Activated T-helper 17 cell treated with anti-CD3 and anti-CD28 coated beads, Interleukin-2, amount 50 U/mL, for 72 hours (primary cell): ENCODE measurements at places on chromosomes 16 and 17. TPM values are rescaled to one million over a fixed set of nuclear protein-coding genes. Genes with fewer than 3 reads are reported as not detected.
A peak's percentile ranks its signal among the peaks of the same experiment; 100 is the strongest.

DNA sequence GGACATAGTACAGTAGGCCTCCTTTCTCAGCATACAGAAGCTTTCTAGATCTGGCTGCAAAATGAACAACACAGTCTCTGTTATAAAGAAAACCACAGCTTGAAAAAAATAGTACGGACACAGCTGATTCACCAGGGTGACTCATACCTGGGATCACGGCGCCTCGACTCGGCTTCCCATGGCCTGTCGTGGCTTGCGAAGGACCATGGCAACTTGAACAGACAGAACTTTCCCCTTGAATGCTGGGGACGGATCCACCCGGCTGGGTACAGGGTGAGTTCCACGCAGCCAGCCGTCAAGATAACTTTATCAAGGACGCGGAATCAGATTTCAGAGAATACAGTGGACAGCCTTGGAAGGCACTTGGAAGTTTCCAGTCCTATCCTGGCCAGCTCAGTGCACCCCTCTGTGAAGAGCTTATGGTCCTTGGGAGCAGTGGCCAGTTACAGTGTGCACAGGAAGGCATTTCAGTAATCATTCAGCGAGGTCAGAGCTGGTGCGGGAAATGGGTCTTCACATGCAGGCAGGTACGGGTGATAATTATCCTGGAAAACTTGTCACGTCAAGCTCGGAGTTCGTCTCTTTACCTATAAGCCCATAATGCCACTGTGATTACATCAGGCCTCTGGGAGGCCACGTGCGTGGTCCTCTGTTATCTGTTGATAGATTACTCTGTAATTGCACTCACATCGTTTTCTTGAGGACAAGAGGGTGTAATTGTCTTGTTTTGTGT lies 57.9 kb upstream of the MAF start:
- ATAC-seq = peak; percentile 97

The KCNH6 gene
- total RNA-seq = 0.05 TPM

- ATAC-seq = no peak
Observed at GRCh38 chr17:66507982-66508760, 205.8 kb downstream of the PRKCA start.

The CCL17 gene
- total RNA-seq = 7.8 TPM

The TP53TG3F gene
- total RNA-seq = not detected
